ENCODE measurements at places on chromosomes 5 and 9.
A peak's percentile ranks its signal among the peaks of the same experiment; 100 is the strongest.

DNA sequence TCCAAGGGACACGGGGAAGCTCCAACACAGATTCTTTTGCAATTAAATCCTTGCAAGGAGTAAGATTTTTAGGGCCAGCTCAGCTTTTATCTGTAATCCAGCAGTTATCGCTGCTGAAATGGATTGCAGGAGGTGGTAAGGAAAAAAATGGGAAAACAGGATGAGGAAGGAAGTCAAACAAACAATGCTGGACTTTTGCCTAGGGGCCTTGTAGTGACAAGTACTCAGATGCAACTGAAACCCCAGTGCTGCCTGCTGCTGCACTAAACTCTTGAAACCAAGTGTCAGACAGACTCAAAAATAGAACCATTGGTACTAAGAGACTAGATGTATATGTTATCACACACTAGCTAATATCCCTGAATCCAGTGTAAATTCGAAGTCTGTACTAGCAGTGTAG, 309.2 kb downstream of the CTNND2 start:
- DNase-seq, result no peak

- DNase-seq, result no peak
These were observed 23.3 kb upstream of the F2R start for GRCh38 chr5:76692651-76693050.

- DNase-seq, result no peak
These were observed 263.1 kb upstream of the RGMB start for GRCh38 chr5:98510143-98510985.

DNA sequence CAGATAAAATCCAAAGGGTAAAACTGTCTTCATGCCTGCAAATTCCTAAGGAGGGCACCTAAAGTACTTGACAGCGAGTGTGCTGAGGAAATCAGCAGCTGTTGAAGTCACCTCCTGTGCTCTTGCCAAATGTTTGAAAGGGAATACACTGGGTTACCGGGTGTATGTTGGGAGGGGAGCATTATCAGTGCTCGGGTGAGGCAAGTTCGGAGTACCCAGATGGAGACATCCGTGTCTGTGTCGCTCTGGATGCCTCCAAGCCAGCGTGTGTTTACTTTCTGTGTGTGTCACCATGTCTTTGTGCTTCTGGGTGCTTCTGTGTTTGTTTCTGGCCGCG, 727 bp upstream of the ADRB2 start:
- peak; percentile 17 for DNase-seq

- no peak for DNase-seq
These were observed 172.7 kb downstream of the KIAA0825 start for GRCh38 chr5:94445726-94446125.

GRCh38 chr5:33720176-33720575, 171.6 kb downstream of the ADAMTS12 start:
- DNase-seq, result no peak

DNA sequence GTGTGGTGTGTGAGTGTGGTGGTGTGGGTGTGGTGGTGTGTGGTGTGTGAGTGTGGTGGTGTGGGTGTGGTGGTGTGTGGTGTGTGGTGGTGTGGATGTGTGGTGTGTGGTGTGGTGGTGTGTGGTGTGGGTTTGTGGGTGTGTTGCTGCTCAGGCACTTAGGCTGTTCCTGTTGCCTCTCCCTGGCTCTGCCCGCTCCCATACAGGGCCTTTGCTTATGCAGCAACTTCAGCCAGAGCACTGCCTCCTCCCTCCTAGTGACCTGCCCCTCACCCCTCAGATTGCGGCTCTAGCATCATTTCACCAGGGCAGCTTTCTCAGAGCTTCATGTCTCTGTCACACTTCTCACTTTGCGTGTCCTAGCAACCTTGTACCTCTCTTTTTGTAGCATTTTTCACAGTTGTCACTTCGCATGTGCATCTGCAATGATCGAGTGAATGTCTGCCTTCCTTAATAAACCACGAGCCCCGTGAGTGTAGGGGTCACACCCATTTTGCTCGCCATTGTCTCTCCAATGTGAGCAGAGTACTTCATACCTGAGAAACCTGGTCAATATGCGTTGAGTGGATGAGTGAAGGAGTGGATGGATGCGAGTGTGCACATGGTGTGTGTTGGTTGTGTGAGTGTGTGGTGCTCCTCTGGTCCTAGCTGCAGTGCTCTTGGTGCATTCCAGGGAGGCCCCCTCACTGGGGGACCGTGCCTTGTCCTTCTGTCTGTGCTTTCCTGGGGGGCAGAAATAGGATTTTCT, 167.9 kb upstream of the PANK3 start:
- DNase-seq, result no peak

DNA sequence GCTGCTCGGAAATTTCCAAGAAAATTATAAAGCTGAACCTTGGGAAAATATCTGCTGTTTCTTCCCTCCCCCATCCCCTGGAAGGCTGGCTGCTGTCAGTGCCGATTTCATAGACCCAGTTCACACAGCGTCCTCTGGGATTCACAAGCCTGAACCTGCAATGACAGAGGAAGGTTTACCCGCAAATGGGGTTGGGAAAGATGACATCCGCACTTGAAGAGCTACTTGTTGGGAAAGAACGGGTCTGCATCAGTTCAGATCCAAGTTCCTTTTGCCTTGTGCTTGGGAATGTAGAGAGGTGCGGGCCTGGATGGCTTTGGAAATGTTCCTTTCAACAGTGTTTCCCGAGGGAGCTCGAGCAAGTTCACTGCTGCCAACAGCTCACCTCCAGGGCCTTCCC, 13.9 kb downstream of the PCDH12 start:
- DNase-seq, result no peak

DNA sequence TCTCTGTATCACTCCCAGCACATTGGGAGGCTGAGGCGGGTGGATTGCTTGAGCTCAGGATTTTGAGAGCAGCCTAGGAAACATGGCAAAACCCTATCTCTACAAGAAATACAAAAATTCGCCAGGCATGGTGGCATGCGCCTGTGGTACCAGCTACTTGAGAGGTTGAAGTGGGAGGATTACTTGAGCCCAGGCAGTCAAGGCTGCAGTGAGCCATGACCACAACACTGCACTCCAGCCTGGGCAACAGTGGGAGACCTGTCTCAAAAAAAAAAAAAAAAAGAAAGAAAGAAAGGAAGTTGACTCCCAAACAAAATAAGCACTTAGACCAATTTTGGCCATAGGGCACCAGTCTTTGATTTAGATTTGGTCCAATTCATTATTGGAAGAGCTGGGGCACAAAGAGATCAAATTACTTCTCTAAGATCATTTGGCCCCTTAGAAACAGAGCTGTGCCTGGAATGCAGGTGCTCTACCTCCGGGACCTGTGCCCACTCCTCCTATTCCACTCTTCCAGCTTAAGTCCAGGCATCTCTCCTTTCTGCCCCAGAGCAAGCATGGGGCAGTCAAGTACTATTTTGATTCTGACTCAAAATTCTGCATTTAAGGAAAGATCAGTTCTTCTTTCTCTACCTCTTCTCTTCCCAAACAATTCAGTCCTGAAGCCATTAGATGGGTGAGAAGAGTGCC, 59.0 kb downstream of the ALDH7A1 start:
- DNase-seq, result no peak

- DNase-seq, result no peak
These were observed 70.6 kb downstream of the DCP2 start for GRCh38 chr5:113047234-113047633.

GRCh38 chr5:41414598-41414997, 95.8 kb downstream of the PLCXD3 start:
- peak; percentile 97 for DNase-seq

DNA sequence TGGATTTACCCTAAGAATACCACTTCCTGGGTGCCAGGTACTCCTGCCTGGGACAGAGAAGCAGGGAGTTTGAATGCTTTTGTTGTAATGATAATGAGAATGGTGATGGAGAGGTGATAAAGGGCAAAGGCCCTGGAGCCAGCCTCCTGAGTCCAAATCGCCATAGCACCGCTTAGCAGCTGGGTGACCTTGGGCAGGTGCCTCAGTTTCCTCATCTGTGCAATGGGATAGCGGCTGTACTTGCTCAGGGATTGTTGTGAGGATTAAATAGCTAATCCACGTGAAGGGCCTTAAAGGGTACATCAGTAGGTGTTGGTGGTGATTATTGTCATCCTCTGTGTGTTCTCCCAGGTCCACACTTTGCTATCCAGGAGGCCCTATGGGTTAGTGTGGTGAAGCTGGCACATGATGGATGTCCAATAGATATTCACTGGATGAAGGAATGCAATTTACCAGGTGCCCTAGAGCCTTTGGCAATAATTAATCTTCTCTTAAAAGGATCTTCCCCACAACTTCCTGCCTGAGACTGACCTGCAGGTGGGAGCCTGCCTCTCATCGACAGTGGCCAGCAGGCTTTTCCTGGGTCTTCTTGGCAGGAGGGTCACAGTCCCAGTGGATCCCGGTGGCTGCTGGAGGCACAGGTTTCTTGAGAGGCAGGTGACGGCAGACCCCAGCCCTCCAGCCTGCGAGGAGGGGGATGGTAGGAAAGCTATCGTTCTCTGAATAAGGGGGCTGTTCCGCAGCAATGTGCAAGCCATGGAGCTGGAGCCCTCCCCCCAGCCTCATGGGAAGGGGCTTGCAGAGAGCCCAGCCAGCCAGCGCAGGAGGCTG, 160.2 kb downstream of the MACROH2A1 start:
- no peak for DNase-seq

DNA sequence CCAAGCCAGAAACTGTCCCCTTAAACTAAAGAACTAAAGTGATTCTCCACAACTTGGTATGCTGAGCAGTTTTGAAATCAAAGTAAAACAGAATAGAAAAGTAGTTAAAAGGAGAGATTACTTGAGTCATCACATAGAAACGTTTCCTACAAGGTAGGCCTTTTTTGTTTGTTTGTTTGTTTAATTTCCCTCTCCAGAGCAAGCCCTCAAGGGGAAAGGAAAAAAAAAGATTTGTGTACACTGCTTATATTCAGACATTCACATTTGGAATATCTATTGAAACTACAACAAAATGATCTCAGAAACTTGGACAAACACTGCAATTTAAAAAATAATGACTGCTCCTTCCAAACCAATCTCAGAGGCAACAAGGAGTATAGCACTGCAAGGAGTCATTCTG, 304.7 kb upstream of the NREP start:
- DNase-seq, result no peak

DNA sequence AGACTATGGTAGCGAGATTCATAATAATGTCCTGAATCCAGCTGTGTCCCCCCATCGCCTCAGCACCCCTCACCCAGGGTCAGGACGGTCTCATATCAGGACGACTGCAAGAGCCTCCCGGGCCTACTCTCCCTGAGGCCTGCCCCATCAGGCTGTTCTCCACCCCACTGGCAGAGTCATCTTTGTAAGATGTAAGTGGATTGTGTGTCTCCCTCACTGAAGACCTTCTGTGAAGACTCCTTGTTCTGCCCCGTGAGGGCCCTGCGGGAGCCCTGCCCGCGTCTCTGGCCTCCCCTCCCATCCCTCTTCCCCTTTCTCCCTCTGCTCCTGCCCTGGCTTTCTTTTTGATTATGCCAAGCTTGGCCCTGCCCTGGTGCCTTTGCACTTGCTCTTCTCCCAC, 43.9 kb upstream of the SAP30L start:
- DNase-seq, result no peak

DNA sequence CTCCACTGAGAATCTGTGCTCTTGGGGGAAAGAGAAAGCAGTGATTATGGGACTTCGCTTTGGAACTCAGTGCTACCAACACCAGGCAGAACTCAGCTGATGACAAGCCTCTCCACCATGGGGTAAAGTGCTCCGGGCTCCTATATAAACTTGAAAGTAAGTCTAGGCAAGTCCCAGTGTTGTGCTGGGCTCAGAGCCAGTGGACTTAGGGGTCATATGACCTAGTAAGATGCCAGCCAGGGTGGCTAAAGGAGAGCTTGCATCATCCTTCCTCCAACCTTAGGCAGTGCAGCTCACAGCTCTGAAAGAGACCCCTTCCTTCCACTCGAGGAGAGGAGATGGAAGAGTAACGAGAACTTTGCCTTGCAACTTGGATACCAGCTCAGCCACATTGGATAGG, 35.1 kb upstream of the FREM1 start:
- no peak for DNase-seq

GRCh38 chr5:37184748-37185364, 64.3 kb downstream of the CPLANE1 start:
- peak; percentile 21 for DNase-seq

GRCh38 chr9:38075272-38075671, 6.2 kb upstream of the SHB start:
- DNase-seq, result no peak

DNA sequence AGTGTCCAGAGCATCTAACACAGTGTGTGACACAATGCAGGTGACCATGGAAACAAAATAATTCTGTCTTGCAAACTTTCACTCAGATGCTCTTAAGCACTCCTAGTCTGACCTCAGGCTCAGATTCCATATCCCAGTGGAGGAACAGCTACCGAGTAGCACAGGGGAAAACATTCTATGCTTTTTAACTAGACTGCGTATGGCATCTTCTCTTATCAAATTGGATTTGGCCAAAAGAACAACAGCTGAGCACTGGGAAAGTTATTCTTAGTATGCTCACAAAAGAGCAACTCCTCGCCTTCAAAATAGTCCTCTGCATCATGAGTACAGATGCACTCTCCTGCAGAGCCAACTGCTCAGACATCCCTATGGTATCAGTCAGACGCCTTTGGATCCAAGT, 528.2 kb upstream of the DAP start:
- no peak for DNase-seq

DNA sequence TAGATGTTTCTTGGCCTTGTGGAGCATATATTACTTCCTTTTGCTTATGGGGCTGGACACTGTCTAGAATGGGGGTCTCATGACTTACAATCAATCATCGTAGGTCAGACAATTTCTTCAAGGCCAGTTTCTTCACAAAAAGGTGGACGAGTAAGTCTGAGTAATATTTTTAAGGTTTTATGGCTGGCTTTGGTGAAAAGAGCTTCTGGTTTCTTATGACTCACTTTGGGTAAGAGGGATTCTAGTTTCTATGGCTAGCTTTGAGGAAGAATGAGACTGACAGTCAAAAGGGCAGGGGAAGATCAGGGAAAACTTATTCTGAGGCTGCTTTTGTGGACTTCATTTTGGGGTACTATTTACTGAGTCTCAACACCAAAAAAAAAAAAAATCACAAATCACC, 2067.2 kb upstream of the C9orf72 start:
- no peak for DNase-seq

GRCh38 chr9:23829580-23830475, 3.8 kb upstream of the ELAVL2 start:
- DNase-seq, result peak; percentile 20

DNA sequence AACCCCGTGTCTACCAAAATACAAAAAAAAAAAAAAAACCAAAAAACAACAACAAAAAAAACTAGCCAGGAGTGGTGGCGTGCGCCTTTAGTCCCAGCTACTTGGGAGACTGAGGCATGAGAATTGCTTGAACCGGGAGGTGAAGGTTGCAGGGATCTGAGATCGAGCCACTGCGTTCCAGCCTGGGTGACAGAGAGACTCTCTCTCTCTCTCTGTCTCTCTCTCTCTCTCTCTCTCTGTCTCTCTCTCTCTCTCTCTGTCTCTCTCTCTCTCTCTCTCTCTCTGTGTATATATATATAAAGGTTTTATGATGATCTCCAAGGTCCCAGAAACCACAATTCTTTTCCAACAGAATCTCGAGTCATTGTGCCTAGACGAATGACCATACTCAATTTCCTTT, 18.8 kb upstream of the ANKRD33B start:
- DNase-seq, result no peak

GRCh38 chr5:92979716-92980115, 601.3 kb downstream of the NR2F1-AS1 start:
- DNase-seq, result no peak

- DNase-seq, result no peak
These were observed 21.5 kb upstream of the RNF20 start for GRCh38 chr9:101512116-101512515.

Data from fibroblast of mammary gland (primary cell).